ENCODE measurements at places on chromosomes 6 and 20.
A peak's percentile ranks its signal among the peaks of the same experiment; 100 is the strongest.

- DNase-seq = peak; percentile 26
These were observed 100.8 kb downstream of the FAM217A start for GRCh38 chr6:3977875-3978711.

- no peak for DNase-seq
These were observed 499.6 kb upstream of the SULF2 start for GRCh38 chr20:48284837-48285236.

- DNase-seq = no peak
These were observed 213.5 kb upstream of the ARID1B start for GRCh38 chr6:156563714-156564113.

DNA sequence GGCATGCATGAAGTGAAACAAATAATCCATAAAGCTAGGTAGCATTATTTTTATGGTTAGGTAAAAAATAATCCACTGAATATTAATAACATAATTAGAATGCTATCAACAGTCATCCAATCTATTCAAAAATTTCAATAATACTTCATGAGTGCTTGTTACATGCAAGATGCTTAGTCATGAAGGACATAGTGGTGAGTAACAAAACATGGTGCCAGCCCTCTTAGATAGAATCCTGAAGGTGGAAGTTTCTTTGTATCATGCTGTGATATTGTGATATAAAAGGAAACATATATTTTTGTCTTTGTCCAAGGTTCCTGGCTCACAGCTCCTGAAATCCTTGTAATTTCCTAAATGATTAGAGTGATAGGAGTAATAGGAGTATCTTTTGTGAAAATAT, 14.9 kb downstream of the RCAN2 start:
- no peak for DNase-seq

GRCh38 chr6:157346373-157346772, 23.1 kb upstream of the TMEM242 start:
- no peak for DNase-seq

DNA sequence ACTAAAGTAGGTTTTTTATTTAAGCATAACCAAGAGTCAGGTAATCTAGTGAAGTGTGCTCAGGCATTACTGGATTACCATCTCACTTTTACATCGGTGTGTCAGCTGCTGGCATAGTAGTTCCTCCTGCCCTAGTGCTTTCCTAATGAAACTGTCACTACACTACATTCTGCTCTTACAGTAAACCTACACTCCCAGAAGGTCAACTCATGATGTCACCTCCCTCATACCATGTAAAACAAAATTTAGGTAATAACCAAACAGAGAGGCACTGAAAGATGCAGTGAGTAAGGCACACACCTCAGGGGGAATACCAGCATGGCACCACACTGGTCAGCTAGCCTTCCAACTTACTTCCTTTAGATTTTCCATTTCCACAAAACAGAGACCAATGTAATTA, 23.3 kb downstream of the HUS1B start:
- DNase-seq = no peak

DNA sequence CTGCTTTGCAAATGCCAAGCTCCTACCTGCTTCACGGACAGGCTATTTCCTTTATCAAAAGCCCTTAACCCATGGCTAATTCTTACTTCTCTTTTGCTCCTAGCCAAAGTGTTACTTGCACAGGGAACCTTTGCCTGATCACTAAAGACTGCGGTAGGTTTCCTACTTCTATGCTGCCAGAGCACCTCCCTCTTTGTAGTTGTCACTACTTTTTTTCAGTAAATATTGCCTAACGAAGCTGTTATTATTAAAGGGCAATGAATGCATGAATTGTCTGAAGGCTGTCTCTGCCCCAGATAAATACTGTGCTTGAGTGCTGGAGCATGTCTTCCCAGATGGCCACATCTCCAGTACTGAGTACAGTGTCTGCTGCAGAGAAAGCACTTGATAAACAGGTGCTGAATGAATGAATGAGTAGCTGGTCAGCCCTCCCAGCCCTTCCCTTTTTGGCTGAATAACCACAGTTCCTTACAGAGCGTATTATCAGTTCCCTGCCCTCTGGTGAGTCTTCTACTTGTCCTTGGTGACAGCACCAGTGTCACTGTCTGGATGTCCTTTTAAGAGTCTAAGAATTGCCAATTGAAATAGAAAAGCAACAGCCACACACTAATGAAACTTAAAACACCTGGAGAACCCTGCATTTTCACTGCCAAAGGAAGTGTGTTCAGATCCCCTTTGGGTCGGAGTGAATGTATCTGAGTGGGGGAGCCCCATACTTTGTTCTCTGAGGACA, 73.6 kb upstream of the TRAF3IP2 start:
- no peak for DNase-seq

DNA sequence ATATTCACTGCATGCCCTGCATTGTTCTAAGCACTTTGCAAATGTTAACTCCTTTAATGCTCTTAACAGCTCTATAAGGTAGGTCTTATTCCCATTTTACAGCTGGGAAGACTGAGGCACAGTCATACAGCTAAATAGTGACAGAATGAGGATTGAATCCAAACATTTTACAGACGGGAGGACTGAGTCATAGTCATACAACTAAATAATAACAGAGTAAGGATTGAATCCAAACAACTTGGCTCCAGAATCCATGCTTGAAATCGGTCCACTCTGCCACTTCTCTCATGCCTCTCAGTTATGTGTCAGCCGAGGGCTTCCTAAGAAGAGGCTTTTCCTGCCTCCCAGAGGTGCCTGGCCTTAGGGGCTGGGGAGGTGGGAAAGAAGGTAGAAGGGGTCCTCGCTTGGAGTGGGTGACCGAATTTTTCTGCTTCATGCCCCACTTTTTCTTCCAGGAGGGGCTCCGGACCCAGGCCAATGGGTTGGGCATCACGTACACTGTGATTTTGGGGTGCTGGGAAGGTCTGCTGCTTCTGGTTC, 137.4 kb upstream of the RNF24 start:
- no peak for DNase-seq

DNA sequence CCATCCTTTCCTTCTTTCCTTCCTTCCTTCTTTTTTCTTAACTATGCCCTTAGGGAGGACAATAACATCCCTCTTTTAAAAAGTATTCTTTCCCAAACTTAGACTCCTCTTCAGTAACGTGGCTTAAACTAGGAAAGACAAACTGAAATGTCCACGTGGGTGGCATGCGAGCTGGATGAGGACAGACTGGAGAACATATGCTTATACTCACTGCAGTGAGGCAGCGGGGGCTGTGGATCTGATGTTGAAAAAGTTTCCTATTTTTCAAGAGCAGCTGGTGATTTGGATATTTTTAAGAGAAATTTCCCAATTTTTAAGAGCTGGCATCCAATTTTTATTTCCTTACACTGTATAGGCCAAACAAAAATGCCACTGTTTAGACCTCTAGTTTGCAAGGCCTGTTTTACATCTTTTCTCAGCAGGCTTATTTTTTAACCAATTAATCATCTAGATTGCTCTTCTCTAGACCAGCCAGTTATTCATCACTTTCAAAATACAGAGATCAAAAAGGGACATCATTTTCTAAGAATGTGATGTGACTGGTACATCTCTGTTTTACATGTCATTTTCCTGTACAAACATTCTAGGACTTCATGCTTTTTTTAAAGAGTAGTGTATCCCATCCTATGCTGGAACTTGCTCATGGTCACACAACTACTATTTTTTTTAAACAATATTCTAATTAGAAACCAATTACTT, 226.5 kb downstream of the BTBD9 start:
- DNase-seq = no peak

DNA sequence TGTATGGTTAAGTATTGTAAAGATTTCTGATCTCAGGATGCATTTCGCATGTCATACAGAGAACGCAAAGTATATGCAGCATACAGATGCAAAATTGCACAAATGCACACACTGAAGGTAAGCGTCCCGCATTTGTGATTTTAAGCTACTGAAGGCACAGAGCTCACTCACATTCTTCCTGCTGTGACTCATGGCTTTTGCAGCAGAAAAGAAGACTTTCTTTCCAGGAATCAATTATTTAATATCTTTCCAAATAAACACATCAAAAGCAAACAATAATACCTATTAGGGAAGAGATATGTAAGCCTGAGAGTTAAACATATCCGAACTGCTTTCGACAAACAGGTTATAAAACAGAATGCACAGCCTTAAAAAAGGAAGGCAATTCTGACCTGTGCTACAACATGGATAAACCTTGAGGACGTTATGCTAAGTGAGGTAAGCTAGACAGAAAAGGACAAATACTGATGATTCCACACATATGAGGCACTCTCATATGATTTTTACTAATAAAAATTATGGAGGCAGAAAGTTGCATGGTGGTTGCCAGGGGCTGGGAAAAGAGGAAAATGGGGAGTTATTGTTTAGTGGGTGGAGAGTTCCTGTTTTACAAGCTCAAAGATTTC, 109.0 kb downstream of the TFAP2A start:
- no peak for DNase-seq

- DNase-seq = peak; percentile 35
These were observed 177.2 kb upstream of the TAB2 start for GRCh38 chr6:149140137-149140909.

GRCh38 chr6:47592131-47592840, 106.1 kb upstream of the ADGRF4 start:
- DNase-seq = no peak

- no peak for DNase-seq
These were observed 83.5 kb upstream of the SYNCRIP start for GRCh38 chr6:85726206-85726605.

DNA sequence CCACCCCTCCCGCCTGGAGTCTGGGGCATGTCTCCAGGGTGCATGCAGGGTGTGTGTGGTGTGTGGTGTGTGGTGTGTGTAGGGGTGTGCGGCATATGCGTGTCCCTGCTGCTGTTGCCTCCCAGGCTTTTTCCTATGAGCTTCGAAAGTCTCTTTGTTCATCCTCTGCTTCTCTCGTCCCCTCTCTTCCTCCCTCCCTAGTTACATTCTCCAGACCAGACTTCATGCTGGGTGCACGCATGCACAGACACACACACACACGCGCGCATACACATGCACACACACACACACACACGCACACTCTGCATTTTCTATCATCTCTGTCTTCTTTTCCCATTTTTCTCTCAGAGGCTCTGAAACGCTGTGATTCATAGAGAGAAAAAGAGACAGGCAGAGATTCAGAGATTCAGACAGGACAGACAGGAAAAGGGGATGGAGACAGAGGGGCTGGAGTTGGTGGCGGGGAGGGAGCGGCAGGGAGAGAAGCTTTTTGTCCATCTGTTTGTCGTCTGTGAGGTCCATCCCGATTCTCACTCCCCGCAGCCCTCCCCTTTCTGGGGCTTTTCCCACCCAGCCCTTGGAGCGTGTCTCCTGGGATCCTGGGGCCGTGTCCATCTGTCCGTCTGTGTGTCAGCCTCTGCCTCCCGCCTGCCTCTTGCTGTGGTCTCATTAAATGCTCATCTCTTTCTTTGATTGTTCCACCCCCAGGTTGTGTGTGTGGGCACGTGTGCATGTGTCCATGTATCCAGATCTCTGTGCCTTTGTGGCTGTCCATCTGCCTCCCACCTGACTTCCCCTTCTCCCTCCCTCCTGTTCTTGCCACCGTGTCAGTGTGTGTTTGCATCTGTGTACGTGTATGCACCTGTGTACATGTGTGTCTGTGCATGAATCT, 62.6 kb downstream of the SRC start:
- no peak for DNase-seq

GRCh38 chr20:1119128-1119505, 715 bp downstream of the PSMF1 start:
- no peak for DNase-seq

GRCh38 chr6:108707328-108707976, 140.8 kb upstream of the ARMC2 start:
- no peak for DNase-seq

DNA sequence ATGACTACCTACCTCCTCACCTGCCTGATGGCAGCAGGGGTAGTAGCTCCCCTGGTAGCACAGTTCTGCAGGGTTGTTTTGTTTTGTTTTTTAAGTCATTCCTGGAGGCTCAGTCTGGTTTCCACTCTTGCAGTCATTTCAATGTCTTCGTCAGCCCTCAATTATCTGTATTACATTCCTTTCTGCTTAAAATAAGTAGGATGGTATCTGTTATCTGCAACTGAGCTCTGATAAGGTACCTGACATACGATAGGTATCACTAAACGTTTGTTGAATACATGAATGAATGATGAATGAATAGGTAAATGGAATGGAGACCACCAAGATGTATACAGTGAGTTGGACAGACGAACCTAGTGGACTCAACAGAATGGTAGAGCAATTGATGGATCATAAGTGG, 7.2 kb upstream of the CLPSL2 start:
- no peak for DNase-seq

- no peak for DNase-seq
These were observed 73.5 kb upstream of the ARID1B start for GRCh38 chr6:156703719-156704118.

DNA sequence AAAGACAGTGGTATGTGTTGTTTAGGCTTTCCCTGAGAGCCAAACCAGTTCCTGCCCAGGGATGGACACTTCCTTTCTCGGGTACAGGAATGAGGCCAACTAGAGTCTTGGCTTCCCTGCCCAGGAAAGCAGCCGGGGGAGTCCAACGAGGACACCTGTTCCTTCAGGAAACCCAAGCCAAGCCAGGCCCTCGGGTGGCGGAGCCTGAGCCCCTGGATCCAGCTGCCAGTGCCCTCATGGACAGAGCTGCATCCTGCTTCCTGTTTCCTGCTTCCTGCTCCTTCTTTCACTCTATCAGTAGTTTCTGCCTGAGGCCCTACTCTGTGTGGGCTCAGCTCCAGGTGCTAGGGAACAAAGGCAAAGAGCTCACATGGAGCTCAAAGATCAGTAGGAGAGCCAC, 7.9 kb upstream of the SIRPA start:
- no peak for DNase-seq

DNA sequence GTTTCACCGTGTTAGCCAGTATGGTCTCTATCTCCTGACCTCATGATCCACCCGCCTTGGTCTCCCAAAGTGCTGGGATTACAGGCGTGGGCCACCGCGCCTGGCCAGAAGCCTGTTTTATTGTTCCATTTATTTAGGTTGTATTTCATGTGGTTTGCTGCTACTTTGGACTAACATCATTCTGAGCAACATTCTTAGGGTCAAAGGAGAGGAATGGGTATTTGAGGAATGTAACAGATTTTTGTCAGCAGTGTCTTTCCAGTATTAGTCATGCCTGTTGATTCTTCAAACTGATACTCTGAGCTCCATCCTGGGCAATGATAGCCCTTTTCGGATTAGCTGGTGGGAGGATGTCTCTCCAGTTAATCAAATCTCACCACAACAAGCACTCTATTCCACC, 213.0 kb upstream of the CITED2 start:
- DNase-seq = no peak

Measured in activated T-cell treated with anti-CD3 and anti-CD28 coated beads for 24 hours (primary cell).